NCI-H1417 (cell line): ENCODE measurements at places on chromosomes 1 and 21.

GRCh38 chr1:178973652-178974101, 52.0 kb upstream of the FAM20B start:
- DNase-seq: peak; percentile 27

GRCh38 chr1:19240673-19241538, 10.4 kb downstream of the EMC1 start:
- peak; percentile 9 for DNase-seq

GRCh38 chr1:205545991-205546390, 41.5 kb downstream of the CDK18 start:
- no peak for DNase-seq

- DNase-seq: no peak
These were observed 320.1 kb upstream of the FMN2 start for GRCh38 chr1:239771550-239771949.

DNA sequence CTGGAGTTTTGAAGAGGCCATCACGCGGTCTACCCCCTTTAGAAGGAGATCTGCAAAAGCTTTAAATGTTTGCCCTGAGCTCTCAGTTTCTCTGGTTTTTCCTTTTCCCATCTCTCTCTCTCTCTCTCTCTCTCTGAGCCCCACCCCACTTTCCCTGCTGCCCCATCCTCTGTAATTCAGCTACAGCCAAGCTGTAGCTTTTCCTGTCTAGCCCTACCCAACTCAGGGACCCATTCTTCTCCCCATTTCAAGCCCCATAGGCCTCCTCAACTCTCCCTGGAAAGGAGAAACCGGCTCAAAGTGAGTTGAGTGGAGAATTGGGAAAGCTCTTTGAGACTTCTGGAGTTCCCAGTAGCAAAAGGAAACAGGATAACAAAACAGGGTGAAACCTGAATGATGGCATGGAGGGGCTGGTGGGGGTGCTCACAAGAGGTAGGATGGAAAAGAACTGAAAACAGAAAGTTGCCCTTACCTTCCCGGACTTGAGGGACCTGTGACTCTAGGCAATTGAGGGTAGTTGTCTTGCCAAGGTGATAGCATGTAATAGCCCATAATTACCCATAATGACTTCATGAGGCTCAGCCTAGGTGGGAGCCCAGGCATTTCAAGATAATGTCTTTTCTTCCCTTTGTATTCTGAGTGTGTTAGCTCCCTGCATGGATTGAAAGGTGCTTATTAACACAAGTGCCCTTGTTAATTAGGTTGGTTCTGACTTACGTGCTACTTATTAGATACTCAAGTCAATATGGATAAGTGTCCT, 84.9 kb downstream of the SLC16A1 start:
- peak; percentile 76 for DNase-seq

DNA sequence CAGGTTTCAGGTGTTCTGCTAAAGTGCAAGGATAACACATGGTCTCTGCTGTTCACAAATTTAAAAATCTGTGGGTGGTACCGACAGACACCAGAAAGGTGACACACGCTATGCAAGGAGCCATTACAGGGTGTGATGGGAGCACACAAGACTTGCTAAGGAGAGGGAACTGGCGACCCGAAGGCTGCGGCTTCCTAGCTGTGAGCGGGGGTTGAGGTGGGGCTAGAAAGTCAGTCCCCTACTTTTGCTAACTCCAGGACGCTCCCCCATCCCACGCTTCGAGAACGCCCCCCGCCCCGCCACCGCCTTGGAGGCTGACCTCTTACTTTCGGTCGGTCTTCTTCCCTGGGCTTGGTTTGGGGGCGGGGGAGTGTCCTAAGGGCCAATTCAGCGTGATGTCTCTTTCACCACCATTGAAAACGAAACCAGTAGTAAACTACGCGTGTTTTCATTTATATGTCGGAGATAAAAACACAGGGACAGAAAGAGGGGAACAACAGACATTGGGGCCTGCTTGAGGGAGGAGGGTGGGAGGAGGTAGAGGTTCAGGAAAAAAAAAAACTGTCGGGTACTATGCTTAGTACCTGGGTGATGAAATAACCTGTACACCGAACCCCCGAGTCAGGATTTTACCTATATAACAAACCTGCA, 1.1 kb downstream of the CKS1B start:
- peak; percentile 60 for DNase-seq

DNA sequence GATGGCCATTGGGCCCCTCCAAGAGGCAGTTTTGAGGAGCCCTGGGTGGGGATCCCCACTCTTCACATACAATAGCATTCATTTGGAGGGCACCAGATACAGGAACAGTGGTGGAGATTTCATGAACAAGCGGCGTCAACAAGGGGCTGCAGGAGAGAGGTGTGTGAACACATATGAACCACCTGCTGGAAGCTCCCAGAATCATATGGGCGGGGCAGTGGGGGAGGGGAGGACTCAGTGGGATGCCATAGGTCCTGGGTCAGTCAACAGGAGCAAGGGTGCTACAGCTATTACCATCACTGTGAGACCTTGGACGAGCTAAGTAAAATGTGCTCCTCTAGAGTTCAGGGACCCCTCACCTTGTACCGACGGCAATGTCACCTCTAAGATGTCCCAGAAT, 100.4 kb upstream of the IRF2BP2 start:
- DNase-seq: no peak

GRCh38 chr1:42109600-42109999, 43.6 kb upstream of the GUCA2B start:
- DNase-seq: no peak

GRCh38 chr21:28657566-28657965, 335.1 kb downstream of the LTN1 start:
- no peak for DNase-seq

DNA sequence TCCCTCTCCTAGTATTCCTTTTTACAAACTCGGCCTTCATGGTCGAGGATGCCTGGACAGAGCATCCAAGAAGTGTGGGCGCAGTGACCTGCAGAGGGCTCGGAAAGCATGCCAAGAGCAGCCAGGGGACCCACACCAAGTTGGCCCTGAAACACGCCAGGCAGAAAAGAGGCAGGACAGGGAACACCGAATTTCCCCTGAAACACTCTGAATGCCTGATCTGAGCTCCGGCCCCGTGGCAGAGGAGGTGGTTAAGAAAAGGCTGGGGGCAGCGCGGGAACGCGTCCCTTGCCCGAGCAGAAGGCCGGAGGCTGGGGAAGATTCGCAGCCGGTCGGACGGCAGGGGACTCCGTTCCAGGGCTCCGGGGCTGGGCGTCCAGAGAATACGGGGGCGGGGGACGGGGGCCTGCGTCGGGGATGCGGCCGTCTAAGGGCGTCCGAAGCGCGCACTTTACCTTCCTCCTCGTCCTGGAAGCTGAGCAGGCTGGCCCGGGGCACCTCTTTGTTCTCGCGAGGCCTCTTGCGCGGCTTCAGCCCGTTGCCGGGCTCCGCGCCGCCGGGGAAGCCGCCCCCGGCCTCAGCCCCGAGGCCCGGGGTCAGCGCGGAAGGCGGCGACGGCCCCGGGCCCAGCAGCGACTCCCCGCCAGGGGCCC, 558 bp downstream of the PAXBP1 start:
- peak; percentile 65 for DNase-seq

DNA sequence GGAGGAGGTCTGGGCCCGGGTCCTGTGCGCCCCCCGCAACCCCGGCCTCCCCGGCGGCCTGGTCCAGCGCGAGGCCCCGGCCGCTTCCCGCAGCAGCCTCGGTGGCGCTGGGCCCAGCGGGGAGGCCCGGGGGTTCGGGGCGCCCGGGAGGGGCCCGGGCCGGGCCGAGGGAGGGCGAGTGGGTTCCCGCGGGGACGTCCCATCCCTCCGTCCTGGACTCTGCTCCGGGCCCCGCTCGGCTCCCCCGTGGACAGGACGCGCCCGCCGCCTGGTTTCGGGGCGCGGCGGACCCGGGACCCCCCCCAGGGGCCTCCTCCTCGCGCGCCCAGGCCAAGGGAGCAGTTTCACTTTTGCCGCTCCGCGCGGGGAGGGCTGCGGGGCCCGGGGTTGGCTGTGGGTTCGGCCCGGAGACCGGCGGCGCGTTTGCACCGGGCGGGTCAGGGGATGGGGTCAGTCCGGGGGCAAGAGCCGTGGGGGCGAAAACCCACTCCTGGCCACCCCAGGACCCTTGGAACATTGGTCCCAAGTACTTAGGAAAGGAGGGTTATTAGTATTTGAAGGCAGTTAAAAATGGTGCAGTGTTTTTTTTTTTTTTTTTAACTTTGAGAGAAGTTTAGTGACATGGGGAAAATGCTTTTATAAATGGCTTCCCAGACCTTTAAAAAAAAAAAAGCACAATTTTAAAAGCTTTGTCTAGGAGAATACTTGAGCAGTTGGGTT, 677 bp downstream of the AGPAT3 start:
- peak; percentile 46 for DNase-seq
